Cerebellum (tissue), 4 donors: ENCODE measurements at places on chromosomes 6 and 20. TPM values are rescaled to one million over a fixed set of nuclear protein-coding genes. Genes with fewer than 3 reads are reported as not detected.

The ZNF165 gene
- total RNA-seq = 1.4 TPM

The ENPP4 gene
- total RNA-seq = 30.3 TPM

DNA sequence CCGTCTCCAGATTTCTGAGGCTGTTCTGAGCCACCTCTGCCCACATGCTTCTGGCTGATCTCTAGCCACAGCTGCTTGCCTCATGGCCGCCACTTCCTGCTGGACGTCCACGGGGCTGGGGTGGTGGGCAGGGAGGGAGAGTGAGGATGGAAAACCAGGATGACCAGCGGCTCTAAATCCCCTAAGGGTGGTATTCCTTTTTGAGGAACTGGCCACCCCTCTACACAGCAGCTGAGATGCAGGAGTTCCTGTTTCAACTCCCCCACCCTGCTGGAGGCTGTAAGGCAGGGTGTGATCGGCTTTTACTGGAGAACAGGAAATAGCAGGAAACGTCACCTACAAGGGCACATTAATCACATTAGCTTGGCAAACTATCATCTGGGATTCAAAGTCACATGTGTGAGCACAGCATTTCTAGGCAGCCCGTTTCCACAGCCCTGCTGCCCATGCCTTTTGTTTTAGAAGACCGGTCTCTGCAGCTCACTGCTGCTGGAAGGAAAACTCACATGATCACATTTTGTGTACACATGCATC lies 181.6 kb upstream of the ECI2 start:
- no peak for DNase-seq

- DNase-seq = no peak
Observed at GRCh38 chr6:33957892-33958525, 154.2 kb upstream of the MLN start.

GRCh38 chr6:31156641-31157040 lies 961 bp downstream of the CCHCR1 start:
- DNase-seq = no peak

DNA sequence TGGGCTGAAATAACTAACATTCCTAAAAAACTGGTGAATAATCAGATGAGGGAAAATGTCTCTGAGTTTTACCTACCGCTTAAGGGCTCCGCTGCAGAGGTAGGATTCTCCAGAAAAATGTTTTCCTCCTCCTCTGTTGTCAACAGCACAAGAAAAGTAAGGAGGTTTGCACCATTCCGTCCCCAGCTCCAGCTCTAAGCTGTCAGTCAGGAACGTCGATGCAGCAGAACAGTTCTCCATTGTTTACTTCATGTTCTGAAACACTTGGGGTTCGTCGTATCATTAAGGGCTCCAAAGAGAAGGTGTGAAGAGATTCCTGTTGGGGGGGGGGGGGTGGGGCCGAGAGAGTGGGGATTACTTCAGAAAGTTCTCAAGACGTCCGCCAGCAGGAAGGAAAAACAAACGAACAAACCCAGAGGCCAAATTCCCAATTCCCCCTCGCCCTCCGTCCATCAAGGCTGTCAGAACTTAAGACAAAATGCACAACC lies 734 bp downstream of the MMS22L start:
- DNase-seq = no peak

GRCh38 chr6:12598919-12599318 lies 117.6 kb upstream of the PHACTR1 start:
- no peak for DNase-seq
